ENCODE measurements at places on chromosomes 1 and 21.

GRCh38 chr1:244052728-244053312 is 1.7 kb downstream of the ZBTB18 start:
- DNase-seq = no peak

DNA sequence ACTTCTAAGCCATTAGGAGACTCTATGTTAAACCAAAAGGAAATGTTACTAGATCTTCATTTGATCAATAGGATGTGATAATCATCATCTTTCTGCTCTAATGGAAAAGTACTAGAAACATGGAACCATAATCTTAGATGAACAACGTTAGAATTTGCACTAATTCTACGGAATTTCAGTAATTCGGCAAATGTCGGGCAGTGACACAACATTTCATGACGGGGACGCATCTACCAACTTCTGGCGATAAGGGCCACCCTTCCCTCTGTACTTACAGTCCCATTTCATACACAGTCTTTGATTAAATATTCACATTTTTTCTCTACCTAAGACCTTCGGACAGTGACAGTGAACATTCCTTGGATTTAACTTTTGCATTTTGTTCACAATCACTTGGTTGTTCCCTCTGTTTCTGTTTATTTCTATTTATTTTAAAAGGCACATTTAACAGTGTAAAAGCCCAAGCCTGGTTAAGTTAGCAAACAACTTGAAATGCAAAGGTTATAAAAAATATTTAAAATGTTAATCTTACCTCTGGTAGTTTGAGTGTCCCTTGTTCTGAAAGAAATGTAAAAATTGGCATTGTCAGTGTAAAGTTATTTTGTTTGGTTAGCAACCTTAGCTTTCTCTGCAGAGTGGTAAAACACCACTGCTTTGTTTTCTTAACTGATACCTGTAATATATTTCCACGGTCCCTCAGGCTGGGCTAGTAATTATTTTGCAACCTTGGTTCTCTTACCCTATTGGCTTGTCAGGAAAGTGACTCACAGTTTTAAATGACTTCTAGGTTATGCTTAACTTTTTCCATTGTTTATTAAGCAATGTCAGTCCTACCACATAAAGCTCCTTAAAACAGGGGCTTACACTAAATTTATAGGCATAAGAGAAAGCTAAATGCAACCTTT is 276.9 kb downstream of the VAV3 start:
- DNase-seq = no peak

DNA sequence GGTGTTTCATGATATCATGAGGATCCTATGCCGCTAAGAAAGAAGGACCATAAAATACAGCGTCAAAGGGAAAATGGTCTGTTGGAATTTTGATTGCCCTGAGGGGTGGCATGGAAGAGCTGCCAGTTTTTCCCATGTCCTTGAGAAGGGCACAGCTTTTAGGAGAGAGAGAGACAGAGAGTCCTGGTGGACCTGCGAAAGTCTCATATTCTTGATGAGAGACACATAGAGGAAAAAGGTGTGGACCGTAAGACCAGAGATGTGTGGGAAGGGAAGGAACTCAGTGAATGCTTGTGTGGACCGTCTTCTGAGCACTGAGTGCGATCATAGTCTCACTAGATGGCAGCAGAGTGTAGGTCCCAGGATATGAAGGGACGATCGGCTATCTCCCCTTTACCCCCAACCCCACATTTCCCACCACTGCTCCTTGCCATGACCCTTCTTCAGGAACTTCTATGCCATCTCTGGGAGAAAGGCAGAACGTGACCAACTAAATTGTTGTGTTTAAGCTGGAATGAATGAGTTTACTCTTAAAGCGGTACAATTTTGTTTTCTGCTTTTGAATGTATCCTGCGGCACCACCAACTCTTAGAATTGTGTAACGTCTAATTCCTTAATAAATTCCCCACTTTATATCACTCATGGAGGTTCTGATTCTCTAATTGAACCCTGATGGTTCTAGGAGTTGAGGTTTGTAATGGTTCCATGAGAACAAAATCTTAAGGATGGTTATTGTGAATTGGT is 117.7 kb downstream of the CTH start:
- no peak for DNase-seq

DNA sequence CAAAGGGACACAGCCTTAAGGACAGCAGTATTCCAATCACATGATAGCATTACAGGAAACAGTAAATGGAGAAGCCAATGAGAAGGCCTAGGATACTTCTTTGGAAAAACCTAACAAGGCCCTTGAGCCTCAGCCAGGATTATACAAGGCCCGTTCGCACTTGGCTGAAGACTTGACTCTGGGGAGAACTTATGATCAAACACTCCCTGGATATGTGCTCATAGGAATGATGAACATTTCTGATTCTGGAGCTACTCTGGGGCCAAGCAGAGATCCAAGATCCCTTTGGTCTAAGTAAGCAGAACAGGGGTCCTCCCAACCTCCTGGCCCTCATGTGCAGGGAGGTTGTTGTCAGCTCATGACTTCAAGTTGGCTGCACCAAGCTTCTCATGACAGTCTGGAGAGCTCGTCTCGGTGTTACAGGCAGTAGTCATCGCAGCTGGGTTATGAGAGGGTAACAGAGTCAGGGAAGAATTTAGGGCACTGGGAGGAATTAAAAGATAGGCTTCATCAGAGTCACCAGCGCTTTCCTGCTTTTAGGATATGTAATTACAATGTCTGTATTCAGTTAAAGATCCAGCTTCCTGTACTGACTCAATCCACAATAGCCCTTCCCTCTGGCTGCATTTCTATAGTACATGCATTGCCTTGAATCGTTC is 92.5 kb upstream of the IRF2BP2 start:
- DNase-seq = no peak

DNA sequence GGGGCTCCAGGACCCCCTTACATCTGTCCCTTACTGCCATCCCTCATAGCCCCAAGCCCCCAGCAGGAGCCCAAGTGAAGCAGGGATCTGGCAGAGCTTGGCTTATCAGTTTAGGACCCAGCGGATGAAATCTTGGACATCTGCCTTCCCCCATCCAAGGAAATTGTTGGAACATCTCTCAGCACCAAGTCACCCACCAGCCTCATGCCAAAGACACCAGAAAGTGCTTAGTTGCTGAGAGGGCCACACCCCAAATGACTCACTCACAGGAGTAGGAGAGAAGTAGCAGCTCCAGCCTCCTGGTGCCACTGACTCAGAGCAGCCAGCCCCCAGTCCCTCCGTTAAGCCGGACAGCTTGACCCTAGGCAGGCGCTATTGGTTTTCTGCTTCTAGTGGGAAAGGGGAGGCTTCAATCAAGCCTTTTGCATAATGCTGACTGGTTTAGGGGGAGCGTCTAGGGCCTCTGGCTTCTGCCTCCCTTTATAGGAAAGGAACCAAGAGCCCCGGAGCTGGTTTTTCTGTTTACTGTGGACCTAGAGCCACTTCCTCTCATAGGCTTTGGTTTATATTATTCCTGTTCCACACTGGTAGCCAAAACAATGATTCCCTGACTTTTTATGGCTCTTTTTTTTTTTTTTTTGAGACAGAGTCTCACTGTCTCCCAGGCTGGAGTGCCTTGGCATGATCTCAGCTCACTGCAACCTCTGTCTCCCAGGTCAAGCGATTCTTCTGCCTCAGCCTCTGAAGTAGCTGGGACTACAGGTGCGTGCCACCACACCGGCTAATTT is 114.2 kb upstream of the IPO9 start:
- DNase-seq = no peak

GRCh38 chr1:178509414-178510007 is 3.4 kb upstream of the TEX35 start:
- DNase-seq = no peak

- DNase-seq = no peak
These were observed 15.8 kb upstream of the ZC3H12A start for GRCh38 chr1:37458551-37458950.

DNA sequence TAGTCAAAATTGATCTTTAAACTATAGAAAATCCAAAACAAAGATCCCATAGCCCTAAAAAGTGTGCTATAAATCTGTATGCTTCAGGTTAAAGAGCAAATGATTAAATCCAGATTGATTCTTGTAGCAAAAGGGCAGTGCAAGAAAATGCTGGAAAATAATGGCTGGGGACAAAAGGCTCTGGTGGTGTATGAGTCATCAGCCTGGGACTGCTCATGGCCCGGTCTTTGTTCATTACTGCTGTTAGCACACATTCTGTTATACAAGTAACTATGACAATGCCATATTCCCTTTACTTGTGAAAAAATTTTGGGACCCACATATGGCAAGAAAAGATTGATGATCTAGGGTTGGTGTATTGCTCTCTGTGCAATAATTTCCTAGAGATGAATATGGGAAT is 89.1 kb downstream of the RWDD3 start:
- no peak for DNase-seq

GRCh38 chr1:64979358-64979757 is 13.0 kb upstream of the JAK1 start:
- no peak for DNase-seq

DNA sequence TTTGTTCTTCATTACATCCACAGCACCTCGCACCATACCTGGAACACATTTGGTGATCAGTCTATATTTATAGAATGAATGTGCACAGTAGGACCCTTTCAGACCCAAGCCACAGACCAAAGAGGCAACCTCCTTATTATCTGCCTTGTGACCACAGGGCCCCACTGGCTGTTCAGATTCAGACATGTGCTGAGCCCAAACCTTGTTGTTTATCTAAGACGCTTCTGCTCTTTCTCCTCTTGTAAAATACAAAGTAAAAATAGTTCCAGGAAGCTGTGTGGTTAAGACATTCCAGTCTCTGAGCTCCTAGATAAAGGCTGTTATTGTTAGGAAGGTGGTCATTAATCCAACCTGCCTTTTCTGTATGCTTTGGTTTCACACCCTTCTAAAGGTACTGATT is 3.6 kb upstream of the SCMH1 start:
- no peak for DNase-seq

- no peak for DNase-seq
These were observed 38.8 kb downstream of the EGLN1 start for GRCh38 chr1:231383159-231383860.

GRCh38 chr1:65558215-65558614 is 137.7 kb downstream of the LEPR start:
- no peak for DNase-seq

GRCh38 chr21:33202464-33203363 is 27.0 kb upstream of the IFNAR2 start:
- DNase-seq = peak; percentile 31

DNA sequence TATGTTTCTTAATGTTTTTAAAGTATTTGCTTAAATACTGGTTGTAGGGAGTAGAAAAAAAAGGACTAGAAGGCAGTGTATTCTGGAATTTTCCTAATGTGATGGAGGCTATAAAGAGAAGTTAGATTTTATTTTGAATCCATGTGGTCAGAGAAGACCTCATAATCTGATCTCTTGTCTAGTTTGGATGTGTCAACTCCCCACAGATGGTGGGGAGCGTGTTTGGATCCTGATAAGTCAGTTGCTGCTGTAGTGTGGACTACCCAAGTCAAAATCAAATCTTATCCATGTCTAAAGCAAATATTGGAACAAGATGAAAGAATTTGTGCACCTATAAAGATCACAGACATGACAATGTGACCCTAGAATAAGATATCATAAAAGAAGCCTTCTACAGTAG is 918.0 kb downstream of the LTN1 start:
- no peak for DNase-seq

DNA sequence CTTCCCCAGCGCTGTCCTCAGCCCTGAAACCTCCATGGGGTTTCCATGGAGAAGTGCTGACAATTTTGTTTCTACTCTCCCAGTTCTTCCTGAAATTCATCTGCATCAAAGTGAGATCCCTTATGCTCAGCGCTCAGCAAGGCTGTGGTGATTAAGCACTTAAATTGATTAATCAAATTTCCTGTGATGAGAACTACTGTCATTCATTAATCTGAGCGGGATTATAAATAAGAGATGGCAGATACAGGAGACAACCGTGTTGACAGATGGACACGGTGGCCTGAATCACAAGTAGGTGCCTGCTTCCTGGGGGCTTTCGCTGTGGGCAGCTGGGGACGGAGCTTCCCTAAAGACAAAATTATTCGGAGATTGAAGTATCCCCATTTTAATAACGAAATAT is 329.1 kb upstream of the VAMP3 start:
- DNase-seq = no peak

GRCh38 chr1:59978026-59978425 is 51.5 kb upstream of the CYP2J2 start:
- no peak for DNase-seq

DNA sequence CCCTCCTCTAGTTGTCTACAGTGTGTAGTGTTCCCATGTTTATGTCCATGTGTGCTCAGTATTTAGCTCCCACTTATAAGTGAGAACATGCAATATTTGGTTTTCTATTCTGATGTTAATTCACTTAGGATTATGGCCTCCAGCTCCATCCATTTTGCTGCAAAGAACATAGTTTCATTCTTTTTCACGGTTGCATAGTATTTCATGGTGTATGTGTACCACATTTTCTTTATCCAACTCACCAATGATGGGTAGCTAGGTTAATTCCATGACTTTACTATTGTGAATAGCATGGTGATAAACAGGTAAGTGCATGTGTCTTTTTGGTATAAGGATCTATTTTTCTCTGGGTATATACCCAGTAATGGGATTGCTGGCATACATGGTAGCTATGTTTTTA is 67.0 kb downstream of the TBX19 start:
- no peak for DNase-seq

DNA sequence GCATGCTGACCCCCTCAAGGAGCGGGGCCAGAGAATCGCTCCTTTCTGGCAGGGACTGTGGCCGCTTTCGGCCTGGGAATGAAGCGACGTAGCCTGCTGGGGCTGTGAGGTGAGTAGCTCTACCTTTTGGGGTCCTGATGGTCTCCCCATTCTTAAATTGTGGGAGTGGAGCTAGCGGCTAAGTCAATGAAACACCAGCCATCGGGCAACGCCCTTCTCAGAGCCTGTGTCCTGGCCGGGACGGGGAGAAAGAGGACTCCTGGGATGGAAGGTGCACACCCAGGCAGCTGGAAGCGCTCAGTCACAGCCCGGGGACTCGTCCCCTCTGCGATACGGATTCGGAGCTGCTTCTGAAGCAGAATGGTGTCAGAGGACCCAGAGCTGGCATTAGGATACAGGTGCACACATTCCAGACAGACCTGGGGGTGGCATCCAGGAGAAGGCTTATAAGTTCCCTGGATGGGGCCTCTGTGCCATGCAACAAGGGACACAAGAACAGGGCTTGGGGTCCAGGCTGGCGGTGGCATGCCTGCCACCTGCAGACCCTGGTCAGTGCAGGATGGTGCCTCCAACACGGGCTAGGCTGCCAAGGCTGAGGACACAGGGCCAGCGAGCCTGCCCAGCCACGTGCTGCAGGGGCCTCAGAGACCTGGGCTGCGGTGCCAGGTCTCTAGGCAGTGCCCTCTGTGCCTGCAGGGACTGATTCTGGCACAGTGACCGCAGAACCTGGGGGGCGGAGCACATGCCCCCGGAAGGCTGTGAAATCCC is 945 bp upstream of the WNT9A start:
- DNase-seq = no peak
